ENCODE measurements at places on chromosomes 7 and 10.

- no peak for DNase-seq
Observed at GRCh38 chr7:87590578-87590977, 10.1 kb downstream of the ABCB1 start.

DNA sequence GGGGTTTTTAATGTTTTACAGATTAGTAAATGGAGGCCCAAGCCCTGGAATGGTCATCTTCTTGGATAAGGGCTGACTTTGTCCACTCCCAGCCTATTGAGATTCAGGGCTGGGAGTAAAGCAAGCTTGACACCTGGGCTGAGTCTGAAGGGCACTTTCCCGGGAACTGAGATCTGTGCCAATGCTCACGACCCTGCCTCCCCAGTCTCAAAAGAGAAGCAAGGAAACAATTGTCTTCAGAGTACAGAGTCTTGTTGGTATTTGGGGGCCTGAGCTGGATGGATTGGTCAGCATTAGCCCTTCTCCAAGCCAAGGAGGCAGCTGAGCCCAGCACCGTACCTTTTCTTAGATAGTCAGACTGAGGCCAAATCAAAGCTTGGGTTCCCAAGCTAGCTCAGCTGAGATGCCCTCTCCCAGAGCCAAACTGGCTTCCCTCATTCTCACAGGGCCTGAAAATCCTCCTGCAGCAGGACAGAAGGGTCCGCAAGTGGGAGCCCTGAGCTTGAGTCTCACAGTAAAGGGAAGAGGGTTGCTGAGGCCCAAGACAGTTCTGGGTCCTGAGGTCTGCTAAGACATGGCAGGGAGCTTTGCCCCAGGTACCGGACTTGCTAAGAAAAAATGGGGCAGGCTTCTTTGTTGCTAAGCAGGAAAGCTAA lies 3.7 kb downstream of the DDIT4 start:
- no peak for DNase-seq

DNA sequence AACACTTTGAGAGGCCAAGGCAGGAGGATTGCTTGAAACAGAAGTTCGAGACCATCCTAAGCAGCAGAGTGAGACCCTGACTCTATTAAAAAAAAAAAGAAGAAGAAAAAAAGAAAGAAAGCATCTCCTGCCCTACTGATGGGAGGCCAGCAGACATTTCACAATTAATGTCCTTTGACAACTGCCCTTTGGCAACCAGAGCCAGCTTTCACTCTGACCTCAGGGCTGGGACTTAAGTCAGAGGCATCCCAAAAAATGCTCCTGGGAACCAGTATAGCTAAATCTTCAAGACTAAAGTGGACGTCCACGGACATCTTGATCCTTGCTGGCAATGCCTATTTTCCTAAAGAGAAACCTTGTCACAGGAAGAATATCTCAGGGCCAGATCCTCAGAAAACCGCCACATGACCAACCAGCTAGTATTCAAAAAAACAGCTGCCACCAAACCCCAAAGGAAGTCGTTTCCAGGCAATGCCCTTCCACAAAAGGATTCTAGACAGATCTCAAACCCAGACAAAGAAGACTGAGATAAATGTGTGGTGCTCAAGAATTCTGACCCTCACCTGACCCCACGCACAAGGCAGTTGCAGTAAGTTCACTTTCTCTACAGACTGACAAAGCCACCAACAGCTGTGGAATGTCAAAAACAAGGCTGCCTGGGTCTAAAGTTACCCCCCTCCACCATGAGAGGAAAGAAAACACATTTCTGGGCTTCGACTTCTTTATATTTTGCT lies 18.4 kb downstream of the GFRA1 start:
- no peak for DNase-seq

DNA sequence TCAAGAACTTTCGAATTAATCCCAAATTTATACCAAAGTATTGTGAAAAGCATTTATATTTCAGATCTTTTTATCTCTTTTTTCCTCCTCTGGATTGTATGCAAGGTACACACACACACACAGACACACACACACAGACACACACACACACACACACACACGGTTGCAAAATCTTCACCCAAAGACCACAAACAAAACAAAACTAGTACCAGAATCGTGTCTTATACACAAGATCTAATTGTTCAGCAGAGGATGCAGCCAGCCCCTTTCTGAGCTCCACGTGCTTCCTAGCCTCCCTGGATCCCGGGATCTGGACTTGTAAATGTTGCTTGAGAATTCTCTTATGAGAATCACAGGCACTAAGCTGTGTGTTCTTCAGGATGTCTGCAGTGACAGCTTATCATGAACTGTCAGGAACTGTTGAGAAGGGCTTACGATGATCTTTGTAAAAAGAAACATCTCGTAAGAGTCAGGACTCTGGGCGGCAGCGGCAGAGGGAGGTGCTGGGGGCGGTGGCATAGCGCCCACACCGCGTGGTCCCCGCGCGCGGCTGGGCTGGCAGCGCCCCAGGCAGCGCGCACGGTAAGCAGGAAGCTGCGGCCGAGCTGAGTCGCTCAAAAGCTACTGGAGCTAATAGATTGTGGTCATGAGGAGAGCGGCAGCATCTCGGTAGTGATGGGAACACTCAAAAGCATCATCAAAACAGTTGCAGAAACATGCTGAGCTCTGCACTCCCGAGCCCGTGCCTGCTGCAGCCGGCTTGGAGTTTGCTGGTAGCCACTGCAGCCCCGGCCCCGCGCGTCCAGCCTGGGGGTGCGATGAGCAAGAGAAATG lies 277.6 kb downstream of the GATA3 start:
- no peak for DNase-seq

DNA sequence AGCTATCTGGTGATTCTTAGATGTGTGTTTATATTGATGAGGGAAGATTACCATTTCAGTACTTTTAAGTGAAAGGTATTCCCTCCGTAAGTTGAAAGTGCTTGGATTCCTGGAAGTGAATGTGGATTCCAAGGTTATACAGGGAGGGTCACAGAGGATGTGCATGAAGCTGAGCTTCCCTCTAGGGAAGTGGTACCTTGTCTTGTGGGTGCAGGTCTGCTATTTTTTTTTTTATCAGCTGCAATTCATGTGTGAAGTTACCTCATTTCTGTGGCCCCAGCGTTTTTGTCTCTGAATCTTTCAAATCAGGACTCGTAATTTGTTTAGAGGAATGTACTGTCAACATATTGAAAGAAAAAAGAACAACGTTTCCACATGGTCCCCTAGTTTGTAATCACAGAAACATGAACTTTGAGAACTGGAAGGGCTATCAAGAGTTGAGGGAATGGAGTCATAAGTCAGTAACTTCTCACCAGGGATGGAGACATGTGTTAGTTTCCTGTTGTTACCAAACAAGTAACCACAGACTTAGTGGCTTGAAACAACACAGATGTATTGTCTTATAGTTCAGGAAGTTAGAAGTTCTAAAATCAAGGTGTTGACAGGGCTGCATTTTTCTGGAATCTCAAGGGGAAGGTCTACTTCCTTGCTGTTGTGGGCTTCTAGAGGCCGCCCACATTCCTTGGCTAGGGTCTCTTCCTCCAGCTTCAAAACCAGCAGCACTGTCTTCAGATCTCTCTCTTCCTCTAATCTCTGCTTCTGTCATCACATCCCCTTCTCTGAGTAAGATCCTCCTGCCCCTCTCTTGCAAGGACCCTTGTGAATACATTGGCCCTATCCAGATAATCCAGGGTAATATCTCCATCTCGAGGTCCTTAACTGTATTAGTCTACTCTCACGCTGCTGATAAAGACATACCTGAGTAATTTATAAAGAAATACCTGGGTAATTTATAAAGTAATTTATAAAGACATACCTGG lies 64.4 kb downstream of the RAB18 start:
- no peak for DNase-seq

- DNase-seq = no peak
Observed at GRCh38 chr7:117485118-117485620, 5.3 kb downstream of the CFTR start.

GRCh38 chr7:151379534-151380198 lies 30.2 kb downstream of the WDR86 start:
- no peak for DNase-seq

DNA sequence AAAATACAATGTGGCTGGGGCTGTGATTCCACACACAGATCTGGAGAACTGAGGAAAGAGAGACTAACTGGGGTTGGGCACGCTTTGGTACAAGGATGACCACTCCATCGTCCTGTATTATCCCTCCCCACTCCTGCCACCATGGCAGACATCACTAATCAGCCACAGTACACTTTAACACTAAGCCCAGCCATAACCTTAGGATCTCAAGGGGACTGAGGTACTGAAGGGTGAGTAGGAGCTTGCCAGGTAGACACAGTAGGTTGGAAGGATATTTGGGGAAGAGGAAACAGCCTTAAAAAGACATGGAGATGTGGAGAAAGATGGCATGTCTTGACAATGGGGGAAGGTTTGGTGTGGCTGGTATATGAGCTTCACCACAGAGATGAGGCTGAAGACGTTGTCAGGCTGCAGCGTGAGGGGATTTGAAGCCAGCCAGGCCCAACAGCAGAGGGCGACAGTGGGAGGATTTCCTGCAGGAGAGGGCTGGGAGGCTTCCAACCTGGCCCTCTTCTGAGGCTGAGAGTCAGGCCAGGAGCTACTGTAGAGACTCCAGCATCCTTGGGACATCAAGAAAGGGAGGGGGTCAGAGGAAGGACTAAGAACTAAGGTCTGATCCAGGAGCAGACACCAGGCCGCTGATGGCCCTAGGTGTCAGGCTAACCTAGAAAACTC lies 58.6 kb upstream of the COL13A1 start:
- no peak for DNase-seq

GRCh38 chr10:22437620-22438588 lies 92.6 kb downstream of the SPAG6 start:
- no peak for DNase-seq

DNA sequence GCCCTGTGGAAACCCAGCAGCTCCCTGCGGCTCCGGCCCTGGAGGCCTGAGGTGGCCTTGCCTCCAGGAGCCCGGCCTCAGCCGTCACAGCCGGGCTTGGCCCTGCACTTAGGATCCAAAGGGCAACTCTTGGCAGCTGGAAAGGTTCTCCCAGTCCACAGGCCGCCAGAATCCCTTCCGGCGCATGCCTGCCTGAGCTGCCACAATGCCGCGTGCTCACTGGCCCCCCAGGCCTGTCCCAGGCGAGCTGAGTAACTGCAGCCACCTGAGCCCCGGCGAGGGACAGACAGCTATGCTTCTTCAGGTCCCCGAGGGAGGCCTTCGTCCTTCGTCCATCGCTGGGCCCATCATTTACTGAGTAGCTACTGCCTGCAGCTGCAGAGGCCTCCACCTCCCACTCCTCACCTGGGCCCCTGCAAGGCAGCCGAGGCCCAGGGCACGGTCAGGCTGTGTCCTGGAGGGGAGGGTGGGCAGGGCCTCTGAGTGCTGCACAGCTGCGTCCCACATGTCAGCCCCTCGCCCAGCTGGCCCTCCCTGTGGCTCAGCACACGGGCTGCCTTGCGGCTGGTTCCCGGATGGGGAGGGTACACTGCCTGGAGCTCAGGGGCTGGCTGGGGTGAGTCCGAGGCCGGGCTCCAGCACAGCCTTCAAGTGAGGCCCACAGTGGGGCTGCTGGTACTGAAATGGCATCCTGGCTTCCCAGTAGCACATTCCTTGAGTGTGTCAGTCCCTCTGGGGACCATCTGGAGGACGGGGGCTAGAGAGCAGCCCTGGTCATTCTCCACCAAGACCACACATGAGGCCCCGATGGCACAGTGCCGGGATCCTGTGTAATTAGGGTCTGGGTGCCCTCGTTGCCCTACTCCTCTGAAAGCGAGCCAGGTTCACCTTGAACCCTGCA lies 172.5 kb downstream of the ELFN1 start:
- DNase-seq = no peak

GRCh38 chr10:91271886-91272285 lies 51.4 kb downstream of the PCGF5 start:
- DNase-seq = no peak

DNA sequence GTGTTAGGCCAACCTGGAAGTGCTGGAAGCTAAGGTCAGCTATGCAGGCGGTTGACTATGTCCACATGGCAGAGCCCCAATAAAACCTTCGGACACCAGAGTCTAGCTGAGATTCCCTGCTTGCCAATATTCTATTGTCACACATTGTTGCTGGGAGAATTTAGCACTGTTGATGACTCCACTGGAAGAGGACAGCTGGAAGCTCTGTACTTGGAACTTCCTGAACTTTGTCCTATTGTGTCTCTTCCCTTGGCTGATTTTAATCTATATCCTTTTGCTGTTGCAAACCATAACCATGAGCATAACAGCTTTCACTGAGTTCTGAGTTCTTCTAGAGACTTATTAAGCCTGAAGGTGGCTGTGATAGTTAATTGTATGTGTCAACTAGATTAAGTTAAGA lies 12.0 kb downstream of the XRCC2 start:
- no peak for DNase-seq

DNA sequence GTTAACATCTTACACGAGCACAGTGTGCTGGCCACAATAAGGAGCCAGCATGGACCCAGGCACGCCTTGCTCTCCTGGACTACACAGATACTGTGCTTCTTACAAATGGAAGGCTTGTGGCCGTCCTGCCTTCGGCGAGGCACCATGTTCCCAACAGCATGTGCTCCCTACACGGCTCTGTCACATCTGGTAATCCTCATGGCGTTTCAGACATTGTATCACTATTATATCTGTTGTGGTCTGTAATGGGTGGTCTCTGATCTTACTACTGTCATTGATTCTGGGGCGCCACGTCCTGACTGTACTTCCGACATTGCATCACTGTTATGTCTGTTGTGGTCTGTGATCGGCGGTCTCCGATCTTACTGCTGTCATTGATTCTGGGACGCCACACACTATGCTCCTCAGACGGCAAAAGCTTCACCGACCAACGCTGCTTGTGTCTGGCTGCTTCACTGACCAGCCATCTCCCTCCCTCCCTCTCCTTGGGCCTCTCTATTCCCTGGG lies 195.4 kb downstream of the MAD1L1 start:
- DNase-seq = no peak

GRCh38 chr7:78594156-78594555 lies 795.6 kb downstream of the PHTF2 start:
- no peak for DNase-seq

DNA sequence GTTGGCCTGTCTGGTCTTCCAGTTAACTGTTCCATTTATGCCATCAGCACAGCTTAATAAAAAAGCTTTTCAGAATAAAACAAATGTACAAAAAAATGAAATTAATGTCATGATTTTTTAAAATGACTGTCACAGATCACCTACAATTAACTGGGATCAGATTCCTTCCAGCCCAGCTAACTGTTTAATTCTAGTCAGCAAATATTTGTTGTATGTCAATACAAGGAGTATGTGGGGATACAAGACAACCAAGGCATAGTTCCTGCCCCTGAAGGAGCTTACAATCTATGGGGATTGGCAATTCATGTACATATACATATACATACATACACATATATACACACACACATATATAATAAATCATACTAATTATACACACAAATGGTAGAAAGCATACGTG lies 16.5 kb downstream of the SGCE start:
- no peak for DNase-seq

DNA sequence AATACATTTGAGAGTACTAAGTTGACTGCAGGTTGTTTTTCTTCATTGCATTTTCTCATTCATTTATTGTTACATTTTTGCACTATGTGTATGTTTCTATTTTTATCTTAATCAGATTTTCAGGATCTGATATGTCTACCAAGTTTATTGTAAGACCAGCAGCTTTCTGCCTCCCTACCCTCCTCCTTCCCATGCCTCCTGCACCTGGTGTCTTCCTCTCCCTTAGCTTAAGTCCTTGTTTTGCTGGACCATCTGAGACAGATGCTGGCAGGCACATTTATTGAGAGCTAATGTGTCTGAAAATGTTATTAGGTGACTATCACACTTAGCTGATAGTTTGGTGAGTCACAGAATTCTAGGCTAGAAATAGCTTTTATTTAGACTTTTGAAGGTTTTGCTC lies 79.6 kb downstream of the ANLN start:
- no peak for DNase-seq

- DNase-seq = no peak
Observed at GRCh38 chr7:34747867-34748727, 90.1 kb downstream of the NPSR1 start.

GRCh38 chr10:121425623-121426022 lies 172.6 kb downstream of the FGFR2 start:
- DNase-seq = no peak

Data from omental fat pad (tissue), 4 donors.